ENCODE measurements at places on chromosomes 5 and 9.

DNA sequence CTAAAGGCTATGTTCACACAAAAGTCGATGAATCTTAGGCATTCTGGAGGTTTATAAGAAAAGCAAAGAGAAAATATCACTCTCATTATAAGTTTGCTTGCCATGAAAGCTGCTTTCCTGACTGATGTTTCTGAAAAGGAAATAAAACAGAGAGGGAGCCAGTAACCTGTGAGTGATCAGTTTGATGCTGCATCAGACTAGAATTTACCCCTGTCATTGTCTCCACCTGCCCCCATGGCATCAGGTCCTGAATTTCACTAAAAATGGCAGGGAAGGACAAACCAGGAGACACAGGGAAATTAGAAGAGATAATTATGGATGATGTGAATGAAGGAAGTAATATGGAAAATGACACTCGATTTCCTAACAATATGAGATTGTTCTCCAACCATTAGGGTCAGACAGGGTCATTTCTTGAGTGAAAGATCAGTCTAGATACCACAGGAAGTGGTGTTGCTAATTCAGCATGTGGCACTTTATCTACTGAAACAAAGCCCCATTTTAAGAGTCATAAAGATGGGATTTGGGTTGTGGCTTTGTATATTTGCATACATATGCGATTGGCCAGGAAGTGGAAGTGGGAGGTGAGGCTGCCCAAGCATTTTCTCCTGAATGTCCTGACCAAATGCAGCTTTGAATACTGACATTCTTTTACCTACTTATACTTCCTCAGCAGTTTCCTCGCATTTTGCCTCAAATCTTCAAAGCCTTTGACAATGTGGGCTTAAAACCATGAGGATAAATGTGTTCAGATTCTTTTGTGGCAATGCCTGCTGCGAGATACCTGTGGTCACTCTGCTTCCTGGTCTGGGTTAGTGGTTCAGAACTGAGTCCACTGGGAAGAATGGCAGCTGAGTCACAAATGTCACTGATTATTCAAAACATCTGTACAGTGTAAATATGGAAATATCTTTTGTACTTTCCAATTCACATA is 29.7 kb downstream of the MEGF10 start:
- no peak for DNase-seq

DNA sequence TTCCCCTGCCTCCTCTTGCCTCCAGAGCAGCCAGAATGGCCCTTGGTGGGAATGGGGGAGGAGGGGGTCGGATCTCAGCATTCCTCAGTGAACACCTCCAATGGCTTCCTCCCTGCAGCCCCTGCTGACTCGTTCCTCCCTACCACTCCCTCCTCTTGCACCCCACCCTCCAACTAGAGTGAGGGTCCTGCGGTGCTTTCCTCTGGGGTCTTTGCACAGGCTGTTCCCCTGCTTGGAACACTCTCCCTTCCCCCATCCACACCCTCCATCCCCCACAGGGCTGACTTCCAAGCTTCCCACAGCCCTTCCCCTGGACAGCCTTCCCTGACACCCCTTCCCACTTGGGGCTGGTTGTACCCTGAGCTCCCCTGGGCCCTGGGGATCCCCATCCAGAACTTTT is 70.4 kb upstream of the NEK6 start:
- no peak for DNase-seq

DNA sequence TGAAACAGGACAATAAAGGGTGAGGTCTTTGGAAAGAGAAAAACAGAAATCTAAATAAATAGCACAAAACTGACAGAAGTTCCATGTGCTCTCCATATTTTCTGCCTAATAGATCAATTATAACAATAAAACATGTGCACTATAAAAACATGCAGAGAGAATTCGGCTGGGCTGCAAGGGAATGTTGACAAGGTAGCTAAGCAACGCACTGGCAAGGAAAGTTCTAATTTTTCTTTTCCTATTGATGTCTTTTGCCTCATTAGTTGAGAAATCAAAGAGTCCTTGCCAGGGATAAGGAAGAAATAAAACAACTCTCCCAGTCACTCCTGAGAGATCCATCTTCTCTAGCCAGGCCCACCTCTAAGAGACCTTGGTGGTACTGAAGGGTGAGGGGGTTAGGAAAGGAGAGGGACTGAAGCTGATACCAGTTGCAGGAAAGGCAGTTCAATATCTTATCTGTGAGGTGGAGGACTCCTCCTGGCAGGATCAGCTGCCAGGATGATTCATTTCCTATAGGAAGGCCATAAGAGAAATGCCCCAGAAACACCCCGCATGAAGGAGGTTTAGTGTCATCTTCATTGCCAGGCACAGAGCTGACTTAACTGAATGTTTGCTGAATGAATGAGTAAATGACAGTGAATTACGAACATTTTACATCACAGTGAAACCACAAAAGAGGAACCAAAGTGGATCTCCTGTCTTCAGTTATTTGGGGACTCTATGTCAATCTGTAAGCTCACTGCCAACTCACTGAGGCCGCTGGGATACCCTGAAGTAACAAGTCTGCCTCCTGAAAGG is 63.7 kb upstream of the IFNK start:
- DNase-seq = peak; percentile 36

DNA sequence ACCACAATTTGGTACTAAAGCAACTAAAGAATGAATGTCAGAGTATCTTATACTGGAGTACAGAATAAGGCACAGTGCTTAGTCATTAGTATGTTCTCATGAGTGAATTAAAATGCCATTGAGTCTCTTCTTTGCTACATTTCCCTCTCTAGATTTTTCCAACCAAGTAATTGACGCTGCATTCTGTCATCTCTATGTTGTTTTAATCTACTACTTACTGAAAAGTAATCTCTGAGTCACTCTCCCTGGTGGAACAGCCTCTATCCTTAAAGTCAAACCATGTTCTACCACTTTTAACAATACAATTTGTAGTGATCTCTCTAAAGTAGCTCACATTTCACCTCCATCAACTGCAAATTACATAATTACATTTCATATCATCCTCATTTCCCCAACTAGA is 495.1 kb downstream of the CDH18 start:
- no peak for DNase-seq

GRCh38 chr9:75149841-75150241 is 61.5 kb downstream of the OSTF1 start:
- DNase-seq = no peak

DNA sequence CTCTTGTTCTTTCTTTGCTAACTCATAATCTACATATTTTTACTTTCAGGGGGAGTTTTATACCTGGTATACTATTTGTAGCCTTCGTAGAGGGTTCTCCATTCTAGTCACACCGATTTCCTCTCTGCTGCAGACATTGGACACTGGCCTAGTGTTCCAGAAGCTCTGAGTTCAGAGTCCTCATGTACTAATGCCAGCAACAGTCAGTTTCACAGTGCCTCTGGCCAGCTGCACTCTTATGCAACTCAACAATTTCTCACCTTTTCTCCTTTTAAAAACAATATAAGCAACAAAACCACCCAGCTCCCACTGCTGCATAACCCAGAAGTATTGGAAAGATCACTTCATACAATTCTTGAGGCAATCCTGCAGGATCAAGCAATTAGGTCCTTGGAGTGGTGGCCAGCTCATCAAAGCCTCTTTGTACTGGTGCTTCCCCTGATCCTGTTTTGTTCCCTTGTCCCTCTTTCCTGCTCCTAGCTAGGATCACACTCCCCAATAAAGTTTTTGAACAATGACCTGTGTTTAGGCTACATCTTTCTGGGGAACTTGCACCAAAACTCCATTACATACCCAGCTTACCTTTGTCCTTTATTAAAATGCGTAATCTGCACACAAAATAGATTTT is 98.1 kb upstream of the TUT7 start:
- DNase-seq = no peak

GRCh38 chr9:89685698-89686097 is 80.9 kb downstream of the GADD45G start:
- DNase-seq = no peak

DNA sequence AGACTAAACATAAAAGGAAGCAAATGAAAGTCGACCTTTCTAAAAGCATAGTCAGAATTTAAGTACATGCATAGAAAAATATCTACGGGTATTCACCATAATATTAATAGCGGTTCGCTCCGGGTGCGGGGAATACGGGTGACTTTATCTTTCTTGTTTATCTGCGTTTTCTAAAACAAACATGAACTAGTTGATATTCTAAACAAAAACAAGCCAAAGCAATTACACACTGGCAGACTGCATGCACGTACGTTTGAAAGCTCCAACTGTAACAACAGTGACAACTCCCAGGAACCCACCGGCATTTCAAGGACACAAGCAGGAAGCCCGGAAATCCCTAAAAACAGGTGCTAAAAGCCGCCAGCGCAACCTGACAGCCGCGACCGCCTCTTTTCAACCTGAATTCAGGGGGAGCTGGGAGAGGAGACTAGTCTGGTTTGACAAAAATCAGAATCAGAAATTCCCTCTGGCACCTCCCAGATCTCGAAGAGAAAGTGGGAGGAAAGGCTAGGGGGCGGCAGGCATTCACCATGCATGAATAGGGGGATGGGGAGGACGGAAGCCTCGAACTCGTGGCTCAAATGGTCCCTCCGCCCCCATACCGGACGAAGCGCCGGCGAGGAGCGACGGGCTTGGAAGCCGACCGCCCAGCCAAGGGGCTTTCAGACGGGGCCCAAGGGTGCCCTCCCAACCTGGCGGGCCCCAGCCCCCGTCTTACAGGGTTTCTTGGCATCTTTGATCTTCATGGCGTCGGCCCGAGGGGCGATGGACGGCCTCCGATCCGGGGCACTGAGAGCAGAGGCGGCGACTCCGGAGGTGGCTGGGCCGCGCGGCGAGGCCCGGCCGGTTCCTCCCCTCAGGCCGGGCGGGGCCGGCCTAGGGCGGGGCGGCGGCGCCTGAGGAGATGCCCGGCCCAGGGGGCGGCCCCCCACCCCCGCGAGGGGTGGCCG is at the start of gene PANK3:
TSS of gene PANK3 (minus strand) at position 831 of the 950 bp plus-strand sequence. CDS start at position 746, 85 bp downstream.
- no peak for DNase-seq

GRCh38 chr9:69317894-69318293 is 7.1 kb upstream of the ENTREP1 start:
- DNase-seq = no peak

- DNase-seq = no peak
These were observed 184.2 kb upstream of the TMEM161B start for GRCh38 chr5:88452820-88453219.

- no peak for DNase-seq
These were observed 75.2 kb downstream of the TMC1 start for GRCh38 chr9:72596451-72597180.

DNA sequence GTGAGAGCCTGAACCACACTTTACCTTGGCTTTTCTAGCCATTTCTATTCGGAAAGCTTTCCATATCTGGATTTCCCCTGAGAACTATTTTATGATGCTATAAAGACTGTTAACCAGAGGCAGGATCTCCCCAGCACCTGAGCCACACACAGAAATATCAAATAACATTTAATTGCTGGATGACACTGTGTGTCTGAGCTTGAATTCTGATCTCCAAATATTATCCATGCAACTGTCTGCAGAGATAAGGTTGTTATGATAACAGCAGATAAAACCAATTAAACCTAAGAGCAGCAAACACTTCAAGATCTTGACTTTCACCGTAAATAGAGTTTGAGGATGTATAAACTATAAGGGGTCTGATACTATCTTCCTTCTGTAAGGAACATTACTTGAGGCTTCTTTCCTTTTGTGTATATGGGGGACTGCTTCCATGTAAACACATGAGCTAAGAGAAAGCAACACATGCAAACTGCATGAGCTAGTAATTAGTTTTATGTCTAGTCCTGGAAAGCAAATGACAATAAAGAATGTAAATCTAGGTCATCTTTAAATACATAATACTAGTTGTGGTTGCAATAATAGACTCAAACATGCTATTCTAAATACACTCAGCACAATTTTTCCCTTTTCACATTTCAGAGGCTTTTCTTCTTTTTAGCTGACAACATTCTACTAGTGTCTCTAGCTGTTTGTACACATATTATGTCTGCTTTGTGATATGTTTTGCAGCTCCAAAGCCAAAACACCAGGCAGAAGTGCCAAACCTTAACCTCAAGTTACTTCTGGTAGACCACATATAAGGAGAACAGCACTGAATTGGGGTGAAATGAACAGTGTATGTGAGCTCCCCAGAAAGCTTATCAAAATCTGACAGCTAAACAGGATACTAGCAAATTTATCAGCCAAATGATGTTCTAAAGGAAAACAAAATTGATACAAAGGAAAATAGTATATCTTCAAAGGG is 136.5 kb downstream of the EFNA5 start:
- no peak for DNase-seq

GRCh38 chr5:177232761-177233160 is 70.8 kb downstream of the RAB24 start:
- no peak for DNase-seq

- DNase-seq = no peak
These were observed 56.0 kb upstream of the PCAT7 start for GRCh38 chr9:94498801-94499453.

DNA sequence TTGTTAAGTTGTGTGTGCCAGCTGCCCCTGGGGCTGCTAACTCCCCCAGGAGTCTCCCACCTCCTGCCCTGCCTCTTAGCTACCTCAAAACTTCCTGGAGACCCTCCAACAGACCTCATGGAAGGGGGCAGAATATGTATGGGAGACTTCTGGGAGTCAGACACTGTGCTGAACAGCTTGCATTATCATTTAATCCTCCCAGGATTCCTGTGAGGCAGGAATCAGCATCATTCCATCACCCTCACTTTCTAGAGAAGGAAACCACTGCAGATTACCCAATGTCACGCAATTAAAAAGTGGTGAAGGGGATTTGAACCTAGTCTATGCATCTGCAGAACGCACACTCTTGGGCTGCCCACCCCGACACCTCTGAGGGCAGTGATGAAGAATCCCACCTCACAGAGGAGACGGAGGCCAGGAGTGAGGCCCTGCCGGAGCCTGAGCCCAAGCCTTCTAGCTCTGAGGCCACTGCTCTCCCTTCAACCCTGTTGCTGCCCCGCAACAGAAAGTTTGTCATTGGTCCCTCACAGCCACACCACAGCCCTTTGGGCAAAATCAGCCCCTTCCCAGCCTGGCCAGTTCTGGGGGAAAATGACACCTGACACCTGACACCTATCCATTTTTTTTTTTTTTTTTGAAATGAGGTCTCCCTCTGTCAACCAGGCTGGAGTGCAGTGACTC is 30.3 kb upstream of the IL17B start:
- DNase-seq = no peak

GRCh38 chr5:186091-187041 is 4.9 kb upstream of the LRRC14B start:
- peak; percentile 24 for DNase-seq

GRCh38 chr9:137027369-137028262 is at the start of gene ABCA2:
Gene ABCA2 (minus strand): TSS chr9:137028237. CDS start chr9:137028140, 97 bp downstream.
- no peak for DNase-seq

- DNase-seq = peak; percentile 46
These were observed 20.8 kb upstream of the MATR3 start for GRCh38 chr5:139272471-139273321.

- DNase-seq = peak; percentile 42
These were observed 79.0 kb downstream of the ZNF462 start for GRCh38 chr9:106941916-106942315.
